ENCODE measurements at places on chromosomes 6 and 20.

DNA sequence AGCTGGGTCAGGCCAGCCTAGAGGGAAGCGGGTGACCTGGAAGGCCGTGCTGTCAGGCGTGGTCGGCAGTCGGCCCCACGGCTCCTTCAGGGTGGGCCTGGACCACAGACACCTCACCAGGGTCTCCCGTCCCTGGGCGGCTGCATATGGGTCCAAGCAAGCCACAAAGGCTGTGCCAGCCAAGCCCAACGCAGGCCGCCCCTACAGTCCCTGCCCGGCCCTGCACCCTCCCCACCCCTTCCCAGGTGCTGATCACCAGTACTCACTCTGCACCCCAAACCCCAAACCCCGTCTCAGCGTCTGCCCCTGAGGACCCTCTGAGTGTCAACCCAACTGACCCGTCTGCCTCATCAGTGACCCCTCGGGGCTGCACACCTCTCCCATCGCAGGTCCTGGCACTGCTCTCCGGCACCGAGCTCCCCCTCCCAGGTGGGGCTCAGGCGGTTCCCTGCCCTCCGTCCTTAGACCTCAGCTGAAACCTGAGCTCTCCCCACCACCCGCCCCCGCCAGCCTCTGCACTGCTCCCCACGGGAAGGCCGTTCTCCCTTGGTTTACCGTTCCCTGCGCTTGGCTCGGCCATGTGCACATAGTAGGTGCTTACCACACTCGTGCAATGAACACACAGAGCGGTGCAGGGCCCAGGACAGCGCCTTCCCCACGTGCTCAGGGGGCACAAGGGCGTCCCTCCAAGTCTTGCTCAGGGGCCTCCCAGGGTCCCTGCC is 1.5 kb upstream of the PPDPF start:
- no peak for DNase-seq

GRCh38 chr20:16313917-16314316 is 259.3 kb downstream of the KIF16B start:
- DNase-seq, result no peak

- DNase-seq, result no peak
Observed at GRCh38 chr20:845941-846893, 12.7 kb downstream of the FAM110A start.

- DNase-seq, result no peak
Observed at GRCh38 chr6:34888874-34889555, at the start of gene ANKS1A. Gene ANKS1A (plus strand): TSS chr6:34889255. CDS start chr6:34889403, 148 bp downstream.

- no peak for DNase-seq
Observed at GRCh38 chr6:129577691-129578090, 132.3 kb downstream of the ARHGAP18 start.

GRCh38 chr20:10741060-10741459 is 67.3 kb upstream of the JAG1 start:
- no peak for DNase-seq

GRCh38 chr20:64233725-64234124 is 21.8 kb upstream of the PCMTD2 start:
- DNase-seq, result no peak

- DNase-seq, result no peak
Observed at GRCh38 chr6:5898102-5898501, 108.6 kb downstream of the NRN1 start.

GRCh38 chr6:137762168-137763090 is 104.6 kb upstream of the TNFAIP3 start:
- DNase-seq, result no peak

GRCh38 chr6:136647363-136647852 is 97.2 kb upstream of the MAP7 start:
- no peak for DNase-seq

DNA sequence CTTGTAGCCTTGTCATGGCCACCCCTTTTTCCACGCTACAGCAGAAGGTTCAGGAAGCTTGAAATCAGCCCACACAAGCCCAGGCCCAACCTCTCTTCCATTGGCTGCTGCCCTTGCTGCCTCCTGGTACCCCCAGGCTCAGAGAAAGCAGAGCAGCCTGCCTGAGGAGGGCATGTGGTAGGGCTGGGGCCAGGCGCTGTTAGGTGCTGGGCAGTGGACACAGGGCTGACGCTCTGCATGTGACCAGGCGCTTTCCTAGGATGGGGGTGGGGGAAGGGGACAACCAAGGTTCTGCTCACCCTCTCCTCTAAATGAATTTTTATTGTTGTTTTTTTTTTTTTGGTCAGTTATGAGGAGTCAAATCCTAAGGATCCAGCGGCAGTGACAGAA is 36.3 kb upstream of the ID1 start:
- no peak for DNase-seq

DNA sequence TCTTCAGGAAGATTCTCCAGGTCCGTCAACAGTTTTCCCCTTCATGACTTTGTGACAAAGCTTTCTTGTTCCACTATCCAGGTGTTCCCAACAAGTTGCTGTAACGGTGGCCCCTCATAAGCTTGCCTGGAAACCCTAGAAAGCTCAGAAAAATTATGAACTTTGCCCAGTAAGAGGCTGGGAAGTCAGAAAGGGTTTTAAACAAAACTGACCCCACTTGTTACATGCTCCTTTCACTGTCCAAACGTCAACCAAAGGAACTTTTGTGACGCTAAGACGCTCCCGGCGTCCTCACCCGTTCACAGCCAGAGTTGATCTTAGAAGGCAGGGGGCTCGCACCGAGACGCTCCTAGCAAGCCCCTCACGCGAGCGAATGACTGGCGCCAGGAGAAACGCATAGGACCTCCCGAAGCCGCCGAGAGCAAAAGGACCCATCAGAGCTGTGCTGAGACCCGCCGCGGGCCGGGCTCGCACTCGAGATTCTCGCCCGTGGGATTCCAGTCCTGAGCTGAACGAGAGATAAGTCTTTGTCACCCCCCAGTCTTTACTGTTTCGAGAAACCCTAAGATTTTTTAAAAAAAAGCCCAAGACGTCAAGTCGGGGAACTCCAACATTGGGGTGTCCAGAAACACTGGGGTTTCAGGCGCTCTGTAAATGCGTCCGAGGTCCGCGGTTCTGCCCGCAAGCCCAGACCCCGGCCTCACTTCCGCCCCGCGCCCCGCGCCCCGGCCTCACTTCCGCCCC is 544 bp upstream of the ACAT2 start:
- peak; percentile 13 for DNase-seq

DNA sequence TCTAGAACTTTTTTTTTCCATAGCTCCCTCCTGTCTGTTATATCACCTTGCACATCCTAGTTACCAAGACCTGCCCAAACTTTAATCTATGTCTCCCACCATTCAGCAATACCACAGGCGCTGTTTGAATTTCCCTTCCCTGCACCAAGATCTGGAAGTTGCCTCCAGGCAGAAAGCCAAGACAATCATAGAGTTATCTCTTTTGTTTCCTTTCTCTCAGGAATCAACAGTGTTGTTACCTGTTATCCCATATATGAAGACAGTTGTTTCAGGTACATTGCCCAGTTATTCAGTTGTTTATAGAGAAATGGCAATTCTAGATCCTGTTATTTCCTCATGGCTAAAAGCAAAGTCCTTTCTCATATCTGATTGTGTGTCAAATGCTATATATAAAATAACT is 63.2 kb downstream of the PDSS2 start:
- DNase-seq, result no peak

DNA sequence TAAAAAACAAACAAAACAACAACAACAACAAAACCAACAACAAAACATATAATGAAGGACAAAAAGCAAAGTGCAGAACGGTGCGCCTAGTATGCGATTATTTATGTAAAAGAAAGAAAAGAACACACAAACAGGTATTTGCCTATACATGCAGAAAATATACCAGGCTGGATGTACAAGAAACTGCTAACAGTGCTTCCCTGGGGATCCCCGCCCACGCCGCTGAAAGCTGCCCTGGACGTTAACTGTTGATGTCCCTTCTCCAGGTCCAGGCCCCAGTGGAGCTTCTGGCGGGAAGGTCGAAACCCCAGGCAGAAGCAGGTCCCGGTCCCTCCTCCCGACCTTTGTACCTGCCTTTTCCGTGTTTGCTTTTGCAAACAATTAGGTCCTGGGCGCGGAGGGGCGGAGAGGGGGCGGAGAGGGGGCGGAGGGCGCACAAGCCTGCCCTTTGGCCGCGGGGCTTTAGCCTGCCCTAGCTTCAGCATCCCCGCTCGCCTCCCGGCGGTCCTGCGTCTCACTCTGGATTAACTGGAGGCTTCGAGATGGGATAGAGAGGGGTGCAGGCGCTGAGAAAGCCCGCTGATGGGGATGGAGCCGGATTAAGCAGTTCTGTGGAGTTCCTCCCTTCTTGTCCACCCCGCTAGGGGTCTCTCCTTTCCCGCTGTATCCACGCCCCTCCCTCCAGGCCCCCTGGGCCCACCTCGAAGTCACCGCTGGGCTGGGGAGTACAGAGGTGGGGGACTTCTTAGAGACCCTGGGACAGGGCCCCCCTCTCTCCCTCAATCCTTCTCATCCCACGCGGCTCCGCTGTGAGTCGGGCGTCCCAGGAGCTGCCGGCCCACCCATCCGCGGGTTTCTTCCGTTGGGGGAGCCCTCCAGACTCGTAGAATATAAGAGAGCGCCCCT is 8.2 kb upstream of the AHCY start:
- DNase-seq, result no peak

DNA sequence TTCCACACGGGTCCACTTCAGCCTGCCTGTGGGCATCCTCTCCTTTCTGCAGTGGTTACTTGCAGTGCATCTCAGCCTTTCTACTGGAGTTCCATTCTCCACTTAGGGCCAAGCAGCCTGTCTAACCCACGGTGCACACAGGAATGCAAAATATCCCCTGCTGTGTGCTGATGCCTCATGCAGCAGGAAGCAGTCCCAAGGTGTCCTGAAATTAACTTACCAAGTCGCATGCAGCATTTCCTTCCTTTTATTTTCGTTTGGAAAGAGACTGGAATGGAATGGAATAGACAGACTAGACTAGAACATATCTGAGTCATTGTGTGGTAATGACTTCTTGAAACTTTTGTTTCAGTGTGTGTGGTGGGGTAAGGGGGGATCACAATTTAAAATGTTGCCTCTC is 25.9 kb upstream of the FOXQ1 start:
- DNase-seq, result peak; percentile 56

DNA sequence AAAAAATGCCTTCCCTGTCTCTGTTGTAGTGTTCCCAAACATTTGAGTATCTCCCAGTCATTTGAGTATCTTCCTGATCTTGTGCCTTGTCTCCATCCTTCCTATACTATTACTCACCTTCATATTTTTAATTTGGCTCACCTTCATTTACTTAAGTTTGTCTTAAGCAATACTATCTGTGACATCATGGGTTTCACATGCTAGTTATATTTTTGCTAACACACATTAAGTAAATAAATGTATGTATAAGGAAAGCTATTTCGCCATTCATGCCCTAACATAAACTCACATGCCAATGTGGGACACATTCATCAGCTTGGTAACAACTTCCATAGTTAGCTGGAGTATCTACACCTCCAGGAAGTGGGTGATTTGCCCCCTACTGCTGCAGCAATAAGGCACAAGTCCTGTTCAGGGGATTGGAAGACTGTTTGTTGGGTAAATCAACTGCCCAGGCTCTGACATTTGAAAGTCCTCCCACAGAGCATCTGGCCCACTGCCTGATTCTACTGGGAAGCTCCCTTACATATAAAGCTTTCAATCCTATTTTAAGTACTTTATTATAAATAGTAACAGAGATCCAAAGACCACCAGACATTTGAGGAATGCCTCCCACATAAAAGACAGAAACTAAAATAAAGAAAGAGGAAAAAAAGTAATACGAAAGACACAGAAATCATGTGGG is 132.3 kb downstream of the ISM1 start:
- DNase-seq, result no peak

DNA sequence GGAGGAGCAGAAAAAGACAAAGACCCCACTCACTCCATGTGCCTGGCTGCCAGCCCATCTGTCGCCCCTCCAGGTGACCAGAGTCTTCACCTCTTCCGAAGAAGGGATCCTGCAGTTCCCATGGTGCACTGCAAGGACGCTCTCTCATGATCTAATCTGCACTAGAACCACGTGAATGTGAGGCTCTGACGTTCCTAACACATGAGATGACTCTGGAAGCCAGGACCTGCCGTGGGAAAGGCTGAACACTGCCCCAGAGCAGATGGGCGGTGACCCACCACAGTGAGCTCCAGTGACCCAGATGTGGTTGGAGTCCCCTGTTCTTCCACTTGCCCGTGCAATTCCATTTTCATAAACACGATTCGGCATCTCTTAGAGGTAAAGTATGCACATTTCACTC is 39.6 kb upstream of the PDE10A start:
- DNase-seq, result no peak

DNA sequence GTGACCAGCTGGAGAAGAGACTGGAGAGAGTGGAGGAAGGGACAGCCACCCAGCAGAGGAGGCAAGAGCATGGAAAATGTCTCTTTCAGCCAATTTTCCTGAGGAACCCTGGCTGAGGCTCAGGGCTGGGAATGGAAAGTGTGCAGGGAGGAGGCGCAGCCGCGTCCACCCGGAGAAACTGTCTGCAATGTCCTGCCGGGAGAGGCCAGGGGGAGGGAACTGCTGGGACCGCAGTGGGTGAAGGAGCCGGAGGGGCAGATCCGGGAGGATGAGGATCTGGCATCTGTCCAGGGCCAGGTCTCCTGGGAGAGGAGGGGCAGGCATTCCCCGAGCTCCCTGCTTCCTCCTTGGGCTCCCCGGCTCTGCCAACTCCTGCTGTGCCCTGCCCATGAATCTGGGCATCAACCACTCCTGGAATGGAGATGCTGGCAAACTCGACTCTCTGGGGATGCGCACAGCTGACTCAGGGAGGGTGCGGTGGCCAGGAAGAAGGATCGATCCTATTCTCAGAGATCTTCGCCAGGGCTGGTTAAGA is 17.4 kb upstream of the HM13 start:
- DNase-seq, result no peak

GRCh38 chr6:43814865-43815264 is 44.9 kb downstream of the VEGFA start:
- no peak for DNase-seq

GRCh38 chr20:62413025-62413570 is 6.0 kb upstream of the CABLES2 start:
- no peak for DNase-seq

- DNase-seq, result no peak
Observed at GRCh38 chr20:48154040-48154765, 368.9 kb upstream of the SULF2 start.

DNA sequence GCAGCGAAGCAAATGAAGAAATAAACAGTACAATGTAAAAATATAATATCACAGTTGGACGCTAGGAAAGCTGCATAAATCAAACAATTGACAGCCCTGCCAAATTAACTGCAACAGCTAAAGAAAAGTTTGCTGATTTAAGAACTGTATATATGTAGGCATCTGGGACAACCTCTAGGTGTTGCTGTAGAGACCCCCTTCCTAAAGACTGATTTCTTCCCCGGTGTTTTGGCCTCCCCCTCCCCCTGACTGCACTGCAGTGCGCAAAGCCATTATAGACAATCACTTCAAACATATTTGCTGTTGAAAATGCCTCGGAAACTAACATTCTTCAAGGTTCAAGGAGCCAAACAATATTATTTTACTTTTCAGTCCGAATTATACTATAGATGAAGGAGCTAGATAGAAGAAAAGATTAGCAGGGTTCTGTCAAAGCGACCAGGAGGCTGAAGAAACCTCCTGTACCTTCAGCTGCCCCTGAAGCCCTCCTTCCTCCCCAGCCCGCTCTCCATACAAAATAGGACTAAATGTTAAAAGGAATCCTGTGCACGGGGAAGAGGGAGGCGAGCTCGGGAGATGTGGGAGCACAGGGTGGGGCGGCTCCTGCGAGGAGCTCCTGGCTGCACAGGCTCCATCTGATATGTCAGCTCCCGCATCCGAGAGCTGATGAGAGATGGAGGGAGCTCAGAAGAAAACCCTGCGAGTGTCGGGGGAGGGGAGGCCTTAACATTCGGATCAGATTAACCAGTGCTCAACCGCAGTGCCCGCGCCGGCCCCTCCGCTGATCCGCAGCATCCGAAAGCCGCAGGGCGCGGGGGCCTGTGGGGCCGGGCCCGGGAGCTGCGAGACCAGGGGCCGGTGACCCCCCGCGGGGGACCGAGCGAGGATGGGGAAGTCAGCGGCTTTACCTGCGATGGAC is 822 bp downstream of the ELOVL4 start:
- peak; percentile 6 for DNase-seq

All from HS-5 (cell line).